ENCODE measurements at places on chromosomes 3 and 15. TPM values are rescaled to one million over a fixed set of nuclear protein-coding genes. Genes with fewer than 3 reads are reported as not detected.

The ANXA2 gene
- total RNA-seq: 318 TPM

The TLNRD1 gene
- total RNA-seq: 10.6 TPM

DNA sequence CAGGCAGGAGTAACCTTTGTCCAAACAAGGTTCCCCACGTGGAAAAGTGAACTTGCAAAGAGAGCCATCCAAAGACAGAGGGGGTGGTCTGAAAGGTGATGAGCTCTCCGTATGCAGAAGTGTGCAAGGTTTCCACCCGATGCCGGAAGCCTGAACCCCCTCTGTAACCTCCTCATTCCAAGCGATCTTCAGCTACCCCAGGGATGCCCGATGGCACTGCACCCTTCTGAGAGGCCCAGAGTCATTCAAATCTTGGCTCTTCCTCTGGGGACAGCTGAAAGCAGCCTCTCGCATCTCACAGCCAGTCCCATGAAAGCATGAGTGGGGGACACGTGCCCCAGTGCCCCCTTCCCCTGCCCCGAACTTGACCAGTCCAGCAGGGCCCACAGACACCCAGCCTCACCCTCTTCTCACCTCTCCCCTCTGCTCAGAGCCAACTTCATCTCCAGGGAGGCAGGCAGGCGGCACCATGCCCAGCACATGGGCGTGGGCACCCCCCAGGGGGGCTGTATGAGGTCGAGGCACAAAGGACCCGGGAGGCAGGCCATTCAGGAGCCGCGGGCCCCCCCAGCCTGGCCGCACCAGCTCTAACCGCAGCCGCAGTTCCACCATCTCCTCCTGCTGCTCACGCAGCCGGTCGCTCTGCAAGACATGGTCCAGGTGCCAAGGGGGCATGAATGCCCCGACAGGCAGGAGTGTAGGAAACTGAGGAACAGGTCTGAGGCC, 8.7 kb downstream of the KIF7 start:
- H3K36me3 ChIP-seq: no peaks in the 10 kb centered on the region
- H3K4me3 ChIP-seq: no peak overlapping the region
- H3K27ac ChIP-seq: no peak overlapping the region
- H3K27me3 ChIP-seq: no peaks in the 10 kb centered on the region
- DNase-seq: no peak

GRCh38 chr3:38168151-38169026, 3.1 kb downstream of the OXSR1 start:
- no peak for DNase-seq
- no peaks in the 10 kb centered on the region for H3K36me3 ChIP-seq
- H3K4me1 ChIP-seq: peaks cover 10% of the 10 kb centered on the region
- H3K27me3 ChIP-seq: no peaks in the 10 kb centered on the region

GRCh38 chr3:45604066-45604465, 9.5 kb downstream of the LIMD1 start:
- H3K36me3 ChIP-seq: no peaks in the 10 kb centered on the region
- no peak overlapping the region for H3K27ac ChIP-seq
- no peaks in the 10 kb centered on the region for H3K27me3 ChIP-seq
- no peak for DNase-seq
- peaks cover 21% of the 10 kb centered on the region for H3K4me1 ChIP-seq

The CCDC39 gene
- 0.86 TPM for total RNA-seq

DNA sequence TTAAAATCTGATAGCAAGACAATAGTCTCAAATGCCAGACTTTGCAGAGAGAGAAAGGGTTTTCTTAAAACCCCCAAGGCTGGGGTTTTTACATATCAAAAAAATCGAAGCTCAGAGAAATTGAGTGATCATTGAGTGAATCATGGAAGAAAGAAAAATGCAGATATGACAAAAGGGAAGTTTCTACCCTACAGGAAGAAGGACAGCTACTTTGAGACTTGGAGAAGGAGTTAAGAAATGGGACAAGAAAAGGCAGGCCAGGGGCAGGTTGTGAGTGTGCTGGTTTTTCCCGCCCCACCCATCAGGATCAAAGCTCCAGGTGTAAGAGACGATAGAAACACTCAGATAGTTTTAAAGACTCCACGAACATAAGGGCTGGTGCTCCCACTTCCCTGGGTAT, 18.6 kb downstream of the TMEM158 start:
- H3K36me3 ChIP-seq: no peaks in the 10 kb centered on the region
- no peak for DNase-seq
- H3K4me1 ChIP-seq: peaks cover 4% of the 10 kb centered on the region
- H3K4me3 ChIP-seq: no peak overlapping the region
- no peaks in the 10 kb centered on the region for H3K27me3 ChIP-seq
- no peak overlapping the region for H3K27ac ChIP-seq

The MEX3B gene
- 3.6 TPM for total RNA-seq

DNA sequence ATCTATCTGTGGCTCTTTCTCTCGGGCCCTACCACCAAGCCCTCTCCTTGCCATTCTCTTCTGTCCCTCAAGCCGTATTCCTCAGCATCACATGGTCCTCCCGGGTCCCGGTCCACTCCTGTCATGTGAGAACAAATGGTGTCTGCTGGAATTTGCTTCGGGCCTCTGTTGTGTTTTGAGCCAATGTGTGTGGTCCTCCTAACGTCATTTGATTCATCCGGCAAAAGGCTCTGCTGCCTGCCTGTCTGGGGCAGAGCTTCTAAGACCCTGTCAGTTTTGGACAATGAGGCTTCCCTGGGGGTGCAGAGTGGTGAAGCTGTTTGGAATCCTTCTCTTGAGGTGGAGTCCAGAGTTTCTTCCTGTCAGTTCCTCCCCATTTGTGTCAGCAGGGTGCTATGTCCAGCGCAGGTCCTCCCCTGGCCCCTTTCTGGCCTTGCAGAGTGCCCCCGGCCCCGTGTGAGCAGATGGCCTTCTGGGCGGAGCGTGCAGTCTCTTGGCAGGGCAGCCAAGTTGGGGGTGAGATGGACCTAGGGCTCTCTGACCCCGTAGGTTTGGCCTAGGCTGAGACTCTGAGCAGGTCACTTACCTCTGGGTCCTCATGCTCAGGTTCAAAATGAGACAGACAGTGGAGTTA, 93.6 kb downstream of the APBA2 start:
- H3K4me3 ChIP-seq: no peak overlapping the region
- DNase-seq: no peak
- no peaks in the 10 kb centered on the region for H3K36me3 ChIP-seq
- no peaks in the 10 kb centered on the region for H3K4me1 ChIP-seq

The GPR149 gene
- not detected for total RNA-seq

The PAQR5 gene
- 0.78 TPM for total RNA-seq

- no peak overlapping the region for H3K4me3 ChIP-seq
- no peaks in the 10 kb centered on the region for H3K36me3 ChIP-seq
- DNase-seq: no peak
Observed at GRCh38 chr3:77799278-77799677, 759.4 kb downstream of the ROBO2 start.

DNA sequence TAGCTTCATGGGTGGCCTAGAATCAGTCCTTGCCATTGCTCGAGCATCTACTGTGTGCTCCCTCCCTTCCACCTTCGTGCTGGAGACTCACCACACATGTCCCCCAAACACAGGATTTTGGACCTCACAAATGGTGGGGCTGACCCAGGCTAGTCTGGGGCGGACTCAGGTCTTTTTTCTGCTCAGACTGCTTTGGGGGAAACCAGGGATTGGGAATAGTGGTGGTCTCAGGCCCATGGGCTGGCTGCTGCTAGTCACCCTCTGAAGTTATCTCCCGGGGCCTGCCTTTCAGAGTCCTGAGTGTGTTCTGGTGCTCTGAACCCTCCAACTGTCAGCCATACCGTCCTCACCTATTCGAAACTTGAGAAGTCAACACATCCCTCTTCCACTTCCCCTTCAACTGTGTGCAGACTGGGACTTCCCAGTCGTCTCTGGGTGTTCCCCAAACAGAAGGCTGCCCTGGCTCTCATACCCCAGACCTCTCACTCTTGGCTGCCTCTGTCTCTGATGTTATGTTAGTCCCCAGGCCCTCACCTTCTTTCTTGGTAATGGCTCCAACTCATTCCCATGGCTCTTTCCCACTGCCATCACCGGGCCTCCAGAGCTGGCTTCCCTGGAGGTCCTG, 46.0 kb downstream of the PPCDC start:
- peaks cover 12% of the 10 kb centered on the region for H3K4me1 ChIP-seq
- no peaks in the 10 kb centered on the region for H3K27me3 ChIP-seq
- no peak overlapping the region for H3K27ac ChIP-seq
- DNase-seq: no peak
- H3K36me3 ChIP-seq: no peaks in the 10 kb centered on the region
- H3K4me3 ChIP-seq: no peak overlapping the region

GRCh38 chr15:33975022-33975565, 6.8 kb downstream of the CHRM5 start:
- H3K4me3 ChIP-seq: no peak overlapping the region
- DNase-seq: no peak
- no peak overlapping the region for H3K27ac ChIP-seq
- no peaks in the 10 kb centered on the region for H3K27me3 ChIP-seq
- H3K4me1 ChIP-seq: no peaks in the 10 kb centered on the region
- no peaks in the 10 kb centered on the region for H3K36me3 ChIP-seq

DNA sequence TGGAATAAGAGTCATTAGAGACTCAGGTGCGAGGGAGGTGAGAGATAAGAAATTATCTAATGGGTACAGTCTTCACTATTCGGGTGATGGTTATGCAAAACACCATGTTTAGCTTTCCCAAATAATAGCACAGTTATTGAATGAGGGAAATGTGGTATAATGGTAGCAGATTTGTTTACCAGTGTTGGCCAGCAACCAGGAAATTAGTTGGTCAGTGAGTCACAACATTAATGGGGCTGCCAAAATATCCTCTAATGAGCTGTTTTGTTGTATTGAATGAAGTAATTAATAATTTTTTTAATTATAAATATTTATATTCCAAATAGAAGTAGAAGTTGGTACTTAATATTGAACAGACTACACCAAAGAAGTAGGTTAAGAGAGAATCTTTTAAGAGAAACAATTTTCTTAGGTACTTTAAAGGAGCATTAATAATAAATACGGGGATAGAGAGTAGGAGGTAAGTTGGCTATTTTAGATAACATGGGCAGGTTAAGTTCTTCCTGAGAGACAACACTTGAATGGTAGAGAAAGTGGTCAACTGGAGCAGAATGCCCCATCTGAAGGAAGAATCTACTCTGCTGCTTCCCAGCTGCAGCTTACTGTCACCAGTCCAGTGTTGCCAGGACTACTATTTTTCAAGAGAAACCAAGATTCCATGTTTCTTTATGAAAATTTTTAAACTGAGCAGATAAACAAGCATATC, 218.8 kb downstream of the UBE2E2 start:
- no peaks in the 10 kb centered on the region for H3K27me3 ChIP-seq
- no peak overlapping the region for H3K27ac ChIP-seq
- H3K4me1 ChIP-seq: no peaks in the 10 kb centered on the region
- DNase-seq: no peak

DNA sequence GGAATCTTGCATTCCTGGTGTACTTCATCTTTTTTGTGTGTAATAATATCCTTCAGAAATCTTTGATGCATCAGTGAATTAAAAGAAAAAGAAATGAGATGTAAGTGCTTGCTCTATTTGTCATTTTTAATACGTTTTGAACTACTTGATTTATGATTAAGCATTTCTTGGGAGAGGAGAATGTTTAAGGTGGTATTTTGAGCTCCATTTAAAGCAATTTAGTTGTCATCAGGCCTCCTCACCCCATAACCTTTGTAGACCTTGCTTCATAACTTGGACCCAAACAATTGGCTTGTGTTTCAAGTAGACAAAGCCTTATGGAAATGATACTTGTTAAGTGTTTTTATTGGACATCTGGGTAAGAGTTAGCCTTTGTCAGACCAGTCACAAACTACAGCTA, 87.1 kb upstream of the VEPH1 start:
- no peak overlapping the region for H3K4me3 ChIP-seq
- DNase-seq: no peak
- H3K4me1 ChIP-seq: no peaks in the 10 kb centered on the region
- H3K27ac ChIP-seq: no peak overlapping the region

- no peak for DNase-seq
- H3K27ac ChIP-seq: no peak overlapping the region
- no peaks in the 10 kb centered on the region for H3K27me3 ChIP-seq
- H3K36me3 ChIP-seq: no peaks in the 10 kb centered on the region
Observed at GRCh38 chr3:12839156-12839946, 2.0 kb downstream of the RPL32 start.

DNA sequence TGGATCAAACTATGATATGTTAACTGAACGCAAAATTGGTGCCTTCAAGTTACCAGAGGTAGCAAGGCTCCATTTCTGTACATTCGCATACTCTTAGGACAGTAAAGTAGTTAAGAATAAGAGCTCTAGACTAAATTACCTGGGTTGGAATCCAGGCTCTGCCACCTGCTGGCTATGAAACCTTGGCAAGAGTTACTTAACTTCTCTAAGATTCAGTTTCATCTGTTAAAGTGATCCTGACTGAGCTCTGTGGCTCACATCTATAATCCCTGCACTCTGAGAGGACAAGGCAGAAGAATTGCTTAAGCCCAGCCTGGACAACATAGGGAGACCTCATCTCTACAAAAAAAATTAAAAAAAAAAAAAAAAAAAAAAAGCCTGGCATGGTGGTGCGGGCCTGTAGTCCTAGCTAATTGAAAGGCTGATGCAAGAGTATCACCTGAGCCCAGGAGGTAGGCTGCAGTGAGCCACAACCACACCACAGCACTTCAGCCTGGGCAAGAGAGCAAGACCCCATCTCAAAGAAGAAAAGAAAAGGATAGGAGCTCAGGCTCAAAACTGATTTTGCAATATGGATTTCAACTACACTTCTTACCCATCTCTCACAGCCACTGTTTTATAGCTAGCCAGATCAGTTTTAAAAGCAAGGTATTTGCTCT, 21.3 kb downstream of the GSK3B start:
- no peak for DNase-seq
- no peak overlapping the region for H3K4me3 ChIP-seq
- no peaks in the 10 kb centered on the region for H3K4me1 ChIP-seq
- no peaks in the 10 kb centered on the region for H3K27me3 ChIP-seq

GRCh38 chr15:100772478-100772877, 107.2 kb upstream of the ALDH1A3 start:
- no peak overlapping the region for H3K27ac ChIP-seq
- DNase-seq: no peak
- H3K4me1 ChIP-seq: no peaks in the 10 kb centered on the region

- no peaks in the 10 kb centered on the region for H3K4me1 ChIP-seq
- no peaks in the 10 kb centered on the region for H3K36me3 ChIP-seq
- no peak overlapping the region for H3K4me3 ChIP-seq
- DNase-seq: no peak
Observed at GRCh38 chr15:50049871-50050270, 69.2 kb downstream of the ATP8B4 start.

DNA sequence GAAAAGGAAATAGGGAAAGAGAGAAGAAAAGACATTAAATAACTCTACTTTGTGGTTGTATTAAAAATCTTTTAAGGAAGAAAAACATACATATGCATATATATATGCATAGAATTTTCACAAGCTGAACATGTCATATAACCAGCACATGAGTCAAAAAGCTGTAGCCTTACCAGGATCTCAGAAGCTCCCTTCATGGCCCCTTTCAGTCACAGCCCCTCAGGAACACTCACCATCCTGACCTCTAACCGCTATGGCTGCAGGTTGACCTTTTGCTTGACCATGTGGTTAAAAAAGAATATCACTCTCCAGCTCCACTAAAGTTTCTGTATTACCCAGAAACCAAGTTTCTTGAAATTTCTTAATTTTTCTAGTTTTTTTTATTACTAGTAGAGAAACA, 103.4 kb downstream of the CHST2 start:
- H3K36me3 ChIP-seq: no peaks in the 10 kb centered on the region
- no peak overlapping the region for H3K4me3 ChIP-seq
- no peak overlapping the region for H3K27ac ChIP-seq

GRCh38 chr3:10645800-10646199, 140.4 kb upstream of the ATP2B2 start:
- DNase-seq: no peak
- no peak overlapping the region for H3K4me3 ChIP-seq
- H3K4me1 ChIP-seq: no peaks in the 10 kb centered on the region
- H3K27me3 ChIP-seq: no peaks in the 10 kb centered on the region
- H3K36me3 ChIP-seq: no peaks in the 10 kb centered on the region
